ENCODE measurements at places on chromosomes 2 and 18.

DNA sequence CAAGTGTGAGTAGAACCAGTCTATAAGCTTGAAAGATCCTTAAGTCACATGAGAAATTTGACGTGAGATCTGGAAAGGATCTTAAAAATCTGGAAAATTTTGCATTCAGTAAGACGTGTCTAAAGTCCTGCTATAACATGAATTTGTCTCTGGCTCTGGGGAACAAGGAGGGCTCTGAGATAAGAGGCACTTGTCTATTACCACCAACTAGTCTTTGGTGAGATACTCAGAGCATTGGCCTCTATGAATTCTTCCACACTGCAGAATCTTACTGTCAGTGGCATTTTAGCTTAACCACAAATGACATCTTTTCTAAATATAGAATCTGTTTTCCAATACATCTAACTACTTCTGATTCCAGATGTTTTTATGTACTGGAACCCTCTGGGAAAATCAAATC lies 1504.5 kb downstream of the DPP10 start:
- DNase-seq: no peak

DNA sequence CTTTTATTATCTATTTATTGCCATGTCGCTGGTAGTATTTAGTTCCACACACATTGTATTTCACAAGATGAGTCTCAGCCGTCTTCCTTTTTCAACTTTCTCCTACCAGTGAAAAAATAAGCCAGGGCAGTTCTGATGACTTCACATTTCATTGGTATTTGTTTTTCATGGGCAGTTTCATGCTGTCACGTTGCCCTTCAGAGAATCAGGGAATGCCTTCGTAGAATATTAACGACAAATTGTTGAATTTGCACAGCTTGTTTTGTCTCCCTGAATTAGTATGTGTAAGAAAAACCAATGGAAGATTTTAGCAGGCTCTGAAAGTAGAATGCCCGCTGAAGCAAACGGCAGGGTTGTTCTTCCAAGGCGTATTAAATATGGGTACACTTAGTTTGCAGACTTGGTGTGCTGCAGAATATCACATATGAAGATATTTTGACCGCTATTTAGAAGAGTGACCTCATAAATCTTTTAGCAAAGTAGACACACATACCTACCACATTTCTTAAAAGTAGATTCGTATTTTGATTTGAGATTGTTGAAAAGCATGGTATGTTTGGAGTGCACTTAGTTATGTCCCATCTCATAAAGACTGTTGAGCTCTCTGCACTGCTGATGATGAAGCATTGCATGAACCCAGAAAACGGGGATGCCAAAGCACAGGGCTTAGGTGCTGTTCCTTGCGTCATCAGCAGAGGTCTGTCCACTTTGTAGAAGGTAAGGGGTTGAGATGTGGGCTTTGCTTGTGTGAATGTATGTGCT lies 2.9 kb downstream of the NEDD4L start:
- no peak for DNase-seq

DNA sequence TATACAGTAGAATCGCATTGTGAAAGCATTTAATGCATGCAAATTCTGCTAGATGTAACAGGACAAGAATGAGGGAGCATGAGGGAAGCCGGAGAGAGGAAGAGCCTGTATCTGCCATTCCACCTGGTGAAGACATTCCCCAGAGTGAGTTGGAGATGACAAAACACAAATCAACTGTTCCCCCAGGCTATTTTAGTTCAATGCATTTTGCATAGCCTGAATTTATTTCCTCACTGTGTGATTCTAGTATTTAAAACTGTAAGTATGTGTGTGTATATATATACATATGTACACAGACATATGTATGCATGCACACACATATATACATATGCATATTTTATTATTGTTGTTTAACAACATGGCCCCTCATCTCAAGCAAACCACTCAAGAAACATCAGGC lies 54.7 kb downstream of the CCDC68 start:
- no peak for DNase-seq

DNA sequence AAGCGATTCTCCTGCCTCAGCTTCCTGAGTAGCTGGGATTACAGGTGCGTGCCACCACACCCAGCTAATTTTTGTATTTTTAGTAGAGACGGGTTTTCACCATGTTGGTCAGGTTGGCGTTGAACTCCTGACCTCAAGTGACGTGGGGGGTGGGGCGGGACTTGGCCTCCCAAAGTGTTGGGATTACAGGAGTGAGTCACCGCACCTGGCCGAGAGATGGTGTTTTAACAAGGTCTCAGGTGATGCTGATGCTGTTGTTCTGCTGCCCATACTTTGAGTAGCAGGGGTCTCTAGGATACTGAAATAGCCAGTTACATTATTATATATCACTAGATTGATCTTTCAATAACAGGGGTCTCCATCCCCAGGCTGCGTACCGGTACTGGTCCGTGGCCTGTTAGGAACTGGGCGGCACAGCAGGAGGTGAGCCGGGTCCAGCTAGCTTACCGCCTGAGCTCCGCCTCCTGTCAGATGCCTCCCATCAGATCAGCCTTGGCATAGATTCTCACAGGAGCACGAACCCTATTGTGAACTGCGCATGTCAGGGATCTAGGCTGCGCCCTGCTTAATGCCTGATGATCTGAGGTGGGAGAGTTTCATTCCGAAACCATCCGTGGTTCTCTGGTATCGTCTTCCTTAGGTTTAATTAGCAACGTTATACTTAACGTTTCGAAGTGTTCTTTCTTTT lies 48.3 kb upstream of the SLC38A11 start:
- no peak for DNase-seq

- no peak for DNase-seq
Observed at GRCh38 chr2:1633092-1633671, 111.1 kb downstream of the PXDN start.
